Left ventricle myocardium inferior (tissue), 1 donor: ENCODE measurements at places on chromosomes 7 and 10. TPM values are rescaled to one million over a fixed set of nuclear protein-coding genes. Genes with fewer than 3 reads are reported as not detected.

Gene GALNT11
- total RNA-seq: 18.6 TPM

DNA sequence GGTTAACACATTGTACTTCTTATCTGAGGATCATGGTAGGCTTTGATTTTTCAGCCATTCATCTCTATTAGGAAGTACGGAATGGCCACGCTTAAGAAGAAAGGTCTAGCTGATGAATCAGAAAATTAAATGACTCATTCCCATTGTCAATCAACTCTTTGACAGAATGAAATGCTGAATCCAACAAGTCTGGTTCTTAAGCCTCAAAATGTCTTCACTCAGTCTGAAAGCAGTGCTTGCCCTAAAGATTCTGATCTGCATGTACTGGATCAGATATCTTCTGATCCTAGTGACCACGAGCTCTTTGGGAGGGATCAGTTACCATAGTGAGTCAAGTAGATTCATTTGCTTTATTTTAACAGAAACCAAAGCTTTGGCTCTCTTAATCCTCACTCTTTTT, 5.7 kb upstream of the CELF2 start:
- H3K27ac ChIP-seq: peak overlapping the region; percentile 95
- H3K4me3 ChIP-seq: no peak overlapping the region
- peaks cover 46% of the 10 kb centered on the region for H3K4me1 ChIP-seq

- H3K36me3 ChIP-seq: no peaks in the 10 kb centered on the region
- no peak for DNase-seq
- peaks cover 5% of the 10 kb centered on the region for H3K27me3 ChIP-seq
Observed at GRCh38 chr7:19754521-19755116, 18.8 kb downstream of the TMEM196 start.

- no peak for DNase-seq
- H3K36me3 ChIP-seq: no peaks in the 10 kb centered on the region
- H3K27ac ChIP-seq: no peak overlapping the region
Observed at GRCh38 chr10:20381761-20382160, 515.4 kb downstream of the NEBL start.

Gene SPDYE6
- not detected for total RNA-seq

- no peaks in the 10 kb centered on the region for H3K27me3 ChIP-seq
- peaks cover 86% of the 10 kb centered on the region for H3K4me1 ChIP-seq
- no peak overlapping the region for H3K4me3 ChIP-seq
- no peak for DNase-seq
- no peaks in the 10 kb centered on the region for H3K36me3 ChIP-seq
Observed at GRCh38 chr10:63430999-63431356, 34.8 kb downstream of the JMJD1C start.

Gene INHBA
- total RNA-seq: 8.6 TPM

DNA sequence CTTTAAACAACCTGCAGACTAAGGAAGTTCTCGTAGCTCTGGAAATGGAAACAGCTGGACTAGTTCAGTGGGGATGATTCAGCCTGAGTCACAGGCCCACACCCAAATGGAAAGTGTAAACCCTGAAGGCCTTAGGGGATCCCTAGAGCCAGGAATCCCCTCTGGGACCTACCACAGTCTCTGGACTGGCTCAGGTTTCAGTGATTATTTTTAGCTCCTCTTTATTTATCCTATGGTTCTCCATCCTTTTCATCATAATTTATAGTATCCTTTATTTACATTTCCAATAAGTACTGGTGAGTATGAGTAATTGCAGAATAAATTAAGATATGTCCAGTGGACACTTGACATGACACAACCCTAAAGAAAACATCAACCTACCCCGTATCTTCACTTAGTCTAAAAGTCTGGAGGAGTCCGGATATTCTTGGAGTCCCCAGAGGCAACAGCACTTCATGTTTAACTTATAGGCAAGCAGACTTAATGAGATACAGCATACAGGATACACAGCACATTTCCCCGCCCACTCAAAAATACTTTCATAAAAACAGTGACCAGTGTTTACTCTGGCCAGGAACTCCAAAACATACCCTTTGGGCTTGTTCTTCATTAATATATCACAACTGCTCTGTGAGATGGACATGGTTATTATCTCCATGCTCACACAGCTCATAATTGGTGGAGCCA, 28.4 kb upstream of the SEMA3E start:
- H3K36me3 ChIP-seq: no peaks in the 10 kb centered on the region
- no peak overlapping the region for H3K4me3 ChIP-seq
- no peak for DNase-seq
- H3K27ac ChIP-seq: no peak overlapping the region
- H3K27me3 ChIP-seq: no peaks in the 10 kb centered on the region

GRCh38 chr7:44196450-44196872, 4.3 kb upstream of the YKT6 start:
- peaks cover 39% of the 10 kb centered on the region for H3K27me3 ChIP-seq
- H3K27ac ChIP-seq: no peak overlapping the region
- DNase-seq: no peak
- peaks cover 8% of the 10 kb centered on the region for H3K4me1 ChIP-seq
- no peak overlapping the region for H3K4me3 ChIP-seq

GRCh38 chr10:1255600-1256431, 199.6 kb downstream of the WDR37 start:
- DNase-seq: no peak
- H3K36me3 ChIP-seq: no peaks in the 10 kb centered on the region
- H3K4me1 ChIP-seq: no peaks in the 10 kb centered on the region
- peaks cover 53% of the 10 kb centered on the region for H3K27me3 ChIP-seq

DNA sequence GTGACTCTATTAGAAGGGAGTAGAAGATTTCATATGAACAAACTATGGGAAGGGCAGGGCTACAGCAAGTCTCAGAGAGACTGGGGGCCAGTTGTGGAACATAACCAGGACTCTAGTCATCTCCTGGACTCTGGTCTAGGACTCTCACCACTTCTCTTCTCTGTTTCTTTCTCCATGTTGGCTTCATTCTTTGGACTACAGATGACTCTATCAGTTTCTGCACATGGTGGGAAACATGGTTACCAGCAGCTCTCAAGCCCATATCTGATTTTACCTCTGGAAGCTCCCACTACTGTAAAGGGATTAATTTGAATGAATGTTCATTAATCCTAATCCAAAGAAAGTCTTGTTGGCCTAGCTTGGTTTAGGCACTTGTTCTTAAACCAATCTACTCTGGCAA, 84.7 kb downstream of the LRGUK start:
- H3K27me3 ChIP-seq: no peaks in the 10 kb centered on the region
- H3K27ac ChIP-seq: no peak overlapping the region
- H3K36me3 ChIP-seq: no peaks in the 10 kb centered on the region
- no peak for DNase-seq
- H3K4me3 ChIP-seq: no peak overlapping the region

GRCh38 chr10:95660283-95660682, 3.8 kb upstream of the ALDH18A1 start:
- no peak overlapping the region for H3K4me3 ChIP-seq
- no peak overlapping the region for H3K27ac ChIP-seq
- H3K27me3 ChIP-seq: no peaks in the 10 kb centered on the region
- peaks cover 41% of the 10 kb centered on the region for H3K4me1 ChIP-seq

Gene ARL3
- 13.4 TPM for total RNA-seq

DNA sequence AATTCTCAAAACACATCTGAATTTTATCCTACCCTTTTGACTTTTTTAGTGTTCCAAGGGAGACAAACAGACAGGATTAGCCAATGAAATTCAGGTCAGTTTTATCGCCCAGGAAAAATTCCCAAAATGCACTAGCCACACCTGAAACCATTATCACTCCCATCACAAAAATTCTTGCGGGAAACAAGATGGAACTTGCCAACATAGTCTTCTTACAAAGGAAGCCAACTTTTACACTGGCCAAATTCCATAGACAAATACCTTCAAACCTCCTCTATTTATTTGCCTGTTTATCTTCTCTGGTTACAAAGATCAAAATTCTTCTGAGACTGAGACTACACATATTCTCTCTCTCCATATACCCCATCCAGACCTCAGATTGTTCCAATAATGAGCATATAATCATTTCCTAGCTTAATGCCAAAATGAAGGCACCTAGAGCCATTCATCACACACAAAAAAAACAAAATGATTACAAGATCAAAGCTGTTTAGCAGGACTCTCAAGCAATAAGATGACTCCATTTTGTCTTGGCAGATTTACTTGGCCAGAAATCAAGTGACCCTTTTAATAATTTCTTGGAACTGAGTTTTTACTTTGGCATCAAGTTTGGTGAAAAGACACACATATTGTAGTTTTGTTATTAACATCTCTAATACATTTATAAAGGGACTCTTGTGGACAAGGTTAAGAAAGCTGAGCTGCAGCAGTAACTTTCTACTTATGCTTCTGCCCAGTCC, 30.2 kb downstream of the MET start:
- no peak overlapping the region for H3K27ac ChIP-seq
- peaks cover 28% of the 10 kb centered on the region for H3K4me1 ChIP-seq
- no peaks in the 10 kb centered on the region for H3K27me3 ChIP-seq

- H3K27ac ChIP-seq: no peak overlapping the region
- no peak for DNase-seq
- no peak overlapping the region for H3K4me3 ChIP-seq
- no peaks in the 10 kb centered on the region for H3K4me1 ChIP-seq
Observed at GRCh38 chr10:11782793-11783557, 40.2 kb upstream of the PROSER2 start.

DNA sequence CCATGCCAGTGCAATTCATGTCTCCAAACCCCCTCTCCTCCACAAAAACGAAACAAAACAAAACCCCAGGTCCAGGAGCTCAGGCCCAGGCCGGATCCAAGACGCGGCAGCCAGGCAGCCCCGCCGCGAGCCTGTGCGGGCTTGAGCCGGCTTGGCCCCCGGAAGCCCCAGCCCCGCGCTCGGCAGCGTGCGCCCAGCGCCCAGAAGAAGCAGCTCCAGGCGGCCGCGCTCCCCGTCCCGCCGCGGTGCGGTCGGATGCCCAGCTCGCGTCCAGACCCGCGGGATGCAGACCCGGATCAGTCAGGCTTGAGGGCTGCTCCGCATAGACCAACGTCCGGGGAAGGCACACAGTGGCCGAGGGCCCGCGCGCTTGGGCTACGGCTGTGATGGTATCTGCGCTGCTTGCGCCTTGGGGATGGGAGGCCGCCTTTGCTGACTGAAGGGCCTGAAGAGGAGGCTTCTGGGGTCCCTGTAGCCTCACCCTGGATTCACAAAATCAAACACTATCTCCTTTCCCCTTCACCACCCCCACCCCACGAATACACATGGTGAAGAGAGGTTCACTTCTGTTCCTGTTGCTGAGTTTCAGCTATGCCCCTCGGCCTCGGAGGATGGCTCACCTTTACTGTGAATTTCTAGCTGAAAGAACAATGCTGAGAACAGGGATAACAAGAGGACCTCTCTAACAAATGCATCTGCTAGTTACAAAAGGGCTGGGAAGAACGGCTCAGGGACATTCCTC, 79.9 kb upstream of the EN2 start:
- DNase-seq: no peak
- peak overlapping the region; percentile 25 for H3K4me3 ChIP-seq

DNA sequence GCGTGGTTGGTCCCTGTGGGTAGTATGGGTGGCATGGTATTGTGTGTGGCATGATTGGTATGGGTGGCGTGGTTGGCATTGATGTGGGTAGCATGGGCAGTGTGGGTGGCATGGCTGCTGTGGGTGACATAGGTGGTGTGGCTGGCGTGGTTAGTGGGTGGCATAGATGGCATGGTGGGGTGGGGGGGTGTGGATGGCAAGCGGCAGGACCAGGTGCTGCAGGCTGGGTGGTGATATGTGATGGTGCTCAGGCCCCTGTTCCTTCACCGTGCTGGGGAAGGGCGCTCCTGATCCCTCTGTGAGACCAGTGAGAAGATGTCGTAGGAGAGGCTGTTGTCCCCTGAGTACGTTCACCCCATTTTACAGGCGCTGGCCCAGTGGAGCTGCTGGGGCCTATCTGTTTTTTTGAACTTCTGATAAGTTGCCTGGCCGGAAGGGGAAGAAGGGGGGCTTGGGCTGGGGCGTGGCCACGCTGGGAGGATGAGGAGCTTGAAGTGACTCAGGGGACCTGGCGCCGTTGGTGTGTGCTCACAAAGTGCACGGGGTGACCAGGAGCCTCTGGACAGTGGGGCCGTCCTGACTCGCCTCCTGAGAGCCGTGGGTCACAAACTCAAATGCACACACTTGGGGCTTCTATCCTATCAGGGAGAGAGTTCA, 17.5 kb downstream of the INPP5A start:
- H3K4me3 ChIP-seq: no peak overlapping the region
- no peaks in the 10 kb centered on the region for H3K36me3 ChIP-seq
- H3K27ac ChIP-seq: no peak overlapping the region
- H3K4me1 ChIP-seq: peaks cover 69% of the 10 kb centered on the region
- H3K27me3 ChIP-seq: no peaks in the 10 kb centered on the region

GRCh38 chr7:134686786-134687185, 40.1 kb downstream of the BPGM start:
- no peak for DNase-seq
- peaks cover 8% of the 10 kb centered on the region for H3K4me1 ChIP-seq
- no peaks in the 10 kb centered on the region for H3K36me3 ChIP-seq

DNA sequence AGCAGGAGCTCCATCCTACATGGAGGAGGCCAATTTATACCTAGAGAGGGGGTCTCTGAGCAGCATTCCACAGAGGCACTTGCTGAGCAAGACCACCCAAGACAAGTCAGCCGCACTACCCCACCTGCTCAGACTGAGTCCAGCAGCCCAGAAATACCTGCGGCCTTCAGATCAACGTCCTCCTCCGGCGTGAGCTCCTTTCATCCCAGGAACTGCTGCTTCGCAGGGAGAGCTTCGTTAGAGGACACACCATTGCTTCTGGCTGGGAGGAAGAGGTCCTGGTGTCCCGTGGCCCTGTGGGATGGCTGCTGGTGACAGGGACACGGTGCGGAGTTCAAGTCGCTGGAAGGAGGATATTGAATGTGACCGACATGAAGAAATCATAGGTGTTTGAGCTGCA, 216.9 kb upstream of the PPP2R2D start:
- peaks cover 96% of the 10 kb centered on the region for H3K27me3 ChIP-seq
- no peak for DNase-seq
- no peaks in the 10 kb centered on the region for H3K4me1 ChIP-seq

DNA sequence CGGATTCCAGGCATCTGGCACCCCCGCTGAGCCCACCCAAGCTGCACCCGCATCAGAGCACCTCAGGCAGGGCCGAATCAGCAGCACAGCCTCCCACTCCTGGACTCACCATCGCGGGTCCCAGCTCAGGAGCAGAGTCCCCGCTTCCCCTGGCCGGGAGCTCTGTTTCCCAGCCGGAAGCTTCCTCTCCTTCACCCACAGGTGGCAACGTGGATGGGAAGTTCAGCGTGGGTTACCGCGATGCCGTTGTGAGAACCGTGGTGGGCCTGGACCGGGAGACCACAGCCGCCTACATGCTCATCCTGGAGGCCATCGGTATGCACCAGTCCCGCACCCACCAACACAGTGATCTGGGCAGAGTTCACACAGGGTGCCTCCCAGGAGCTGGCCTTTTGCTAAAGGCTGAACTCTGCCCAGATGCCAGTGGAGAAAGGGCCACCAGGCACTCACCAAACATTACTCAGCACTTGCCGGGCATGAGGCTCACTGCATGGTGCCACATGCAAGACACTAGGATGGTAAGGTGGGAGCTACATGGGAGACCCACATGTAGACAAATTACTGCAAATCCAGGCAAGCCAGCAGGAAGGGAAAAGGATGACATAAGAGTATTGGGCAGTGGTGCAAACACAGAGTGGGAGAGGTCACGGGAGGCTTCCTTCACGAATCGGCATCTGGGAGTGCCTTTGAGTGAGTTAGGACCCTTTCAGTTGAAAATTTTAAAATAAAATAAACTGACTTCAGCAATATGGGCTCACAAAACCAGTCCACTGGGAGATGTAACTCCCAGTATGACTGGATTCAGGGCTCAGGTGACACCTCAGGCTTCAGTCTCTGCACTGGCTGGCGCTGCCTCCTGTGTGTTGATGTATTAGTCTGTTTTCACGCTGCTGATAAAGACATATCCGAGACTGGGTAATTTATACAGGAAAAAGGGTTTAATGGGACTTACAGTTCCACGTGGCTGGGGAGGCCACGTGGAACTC, 10.4 kb downstream of the C10orf105 start:
- H3K27ac ChIP-seq: no peak overlapping the region
- H3K36me3 ChIP-seq: no peaks in the 10 kb centered on the region
